ENCODE measurements at places on chromosomes 3 and 15.

DNA sequence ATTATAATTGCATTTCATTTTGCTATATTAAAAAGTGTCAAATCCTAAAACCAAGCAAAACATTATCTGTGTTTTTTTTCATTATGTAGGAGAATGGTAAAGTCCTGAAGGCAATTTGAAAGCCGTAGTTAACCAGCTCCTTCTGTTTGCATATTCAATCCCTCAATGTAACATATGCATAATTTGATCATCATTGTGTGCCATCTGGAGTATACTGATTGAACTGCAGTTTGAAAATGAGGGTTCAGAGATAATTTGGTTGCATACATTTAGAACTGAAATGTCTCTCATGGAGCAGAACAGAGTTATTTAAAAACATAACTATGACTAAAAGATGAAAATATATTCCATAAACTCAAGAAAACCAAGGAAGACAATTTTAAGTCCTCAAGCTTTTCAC, 518.6 kb downstream of the GBE1 start:
- peak; percentile 22 for DNase-seq

DNA sequence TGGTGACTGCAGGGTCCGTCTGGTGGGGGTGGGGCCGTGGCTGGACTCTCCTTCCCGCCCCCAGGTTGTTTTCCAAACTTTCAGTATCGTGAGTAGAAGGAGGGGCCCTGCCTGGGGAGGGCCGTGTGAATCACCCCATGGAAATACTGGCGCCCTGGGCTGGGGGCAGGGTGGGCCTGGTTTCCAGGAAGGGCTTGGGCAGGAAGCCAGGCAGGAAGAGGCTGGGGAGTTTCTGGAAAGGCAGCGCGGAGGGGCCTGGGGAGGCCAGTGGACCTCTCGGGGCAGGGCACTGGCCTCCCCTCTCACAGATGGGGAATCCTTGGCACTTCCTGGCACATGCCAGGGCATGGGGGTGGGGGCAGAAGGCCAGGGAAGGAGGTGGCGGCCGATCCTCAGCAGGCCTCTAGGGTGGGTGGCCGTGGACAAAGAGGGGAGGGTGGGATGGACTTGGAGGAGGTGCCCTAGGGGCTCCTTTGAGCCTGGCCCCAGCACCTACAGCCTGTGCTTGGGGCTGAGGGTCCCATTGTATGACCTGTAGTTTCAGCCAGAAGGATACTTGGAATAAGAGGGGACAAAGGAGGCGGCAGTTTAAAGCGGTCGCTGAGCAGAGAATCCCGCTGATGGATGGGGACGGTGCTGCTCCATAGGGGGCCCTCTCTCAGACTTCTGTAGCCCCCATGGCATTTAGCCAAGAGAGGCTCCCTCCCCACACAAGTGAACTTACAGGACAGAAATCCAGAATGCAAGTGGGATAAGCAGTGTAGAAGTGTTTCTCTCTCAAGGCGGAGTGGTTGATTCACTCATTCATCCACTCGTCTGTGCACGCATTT, 56.5 kb upstream of the GATA2 start:
- no peak for DNase-seq

- DNase-seq, result no peak
Measured at GRCh38 chr3:120536642-120537041, 59.5 kb upstream of the NDUFB4 start.

- no peak for DNase-seq
Measured at GRCh38 chr3:184556582-184557347, 4.8 kb upstream of the EPHB3 start.

- DNase-seq, result no peak
Measured at GRCh38 chr15:62497356-62497755, 332.3 kb upstream of the C2CD4B start.

- DNase-seq, result no peak
Measured at GRCh38 chr3:60188803-60189202, 1062.4 kb downstream of the FHIT start.

DNA sequence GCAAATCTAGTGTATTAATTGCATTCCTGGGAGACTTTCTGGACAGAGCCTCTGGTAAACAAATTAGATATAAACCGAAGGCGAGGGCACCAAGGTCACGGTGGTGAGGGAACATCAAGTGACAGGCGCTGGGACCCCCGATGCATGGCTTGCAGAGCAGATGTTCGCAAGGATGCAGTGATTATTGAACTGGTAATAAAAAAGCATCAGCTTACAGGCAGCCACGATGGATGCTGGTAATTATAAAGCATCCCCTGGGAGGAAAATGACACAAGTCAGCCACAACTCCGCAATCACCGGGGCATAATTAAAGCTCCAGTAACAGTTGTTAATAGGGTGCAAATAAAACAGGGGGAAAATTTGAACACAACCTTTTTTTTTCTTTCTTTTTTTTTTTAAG, 231.1 kb upstream of the DPH6 start:
- no peak for DNase-seq

DNA sequence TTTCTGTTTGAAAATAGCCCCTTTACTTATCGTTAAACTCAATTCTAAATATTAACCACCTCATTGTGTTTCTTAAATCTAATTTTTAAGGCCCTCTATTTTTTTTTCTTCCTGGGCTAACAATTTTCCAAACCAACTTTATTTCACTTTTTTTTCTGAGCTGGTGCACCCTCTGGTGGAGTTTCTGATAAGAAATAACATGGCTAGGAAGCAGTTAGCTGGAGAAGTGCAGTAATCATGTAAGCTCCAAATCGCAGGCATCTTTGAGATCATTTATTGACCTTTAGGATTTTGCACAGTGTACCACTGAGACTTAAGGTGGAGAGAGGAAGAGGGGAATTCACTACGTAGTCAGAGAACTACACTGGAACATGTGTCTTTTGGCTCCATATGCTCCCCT, 6.4 kb downstream of the TMEM207 start:
- no peak for DNase-seq

GRCh38 chr3:121885386-121885785, 8.8 kb upstream of the SLC15A2 start:
- DNase-seq, result no peak

DNA sequence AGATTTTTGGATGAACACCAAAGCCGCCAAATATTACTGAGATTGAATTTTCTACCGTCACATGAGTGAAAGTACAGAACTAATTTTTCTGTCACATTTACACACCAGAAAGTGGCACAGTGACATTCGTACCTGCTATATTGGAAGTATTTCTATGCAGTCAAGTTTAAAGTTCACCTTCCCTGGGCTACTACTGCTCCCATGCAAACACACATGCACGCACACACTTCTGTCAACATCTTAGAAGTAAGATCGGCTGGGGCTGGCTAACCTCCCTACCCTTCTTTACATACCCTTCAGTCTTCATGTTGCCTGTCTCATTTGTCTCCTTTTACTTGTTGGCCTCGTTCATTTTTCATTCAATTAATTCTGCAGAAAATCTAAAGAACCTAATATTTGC, 19.0 kb upstream of the TM4SF1 start:
- no peak for DNase-seq

GRCh38 chr3:56042326-56042951, 425.8 kb downstream of the ERC2 start:
- DNase-seq, result no peak

- no peak for DNase-seq
Measured at GRCh38 chr3:29557186-29557585, 276.3 kb downstream of the RBMS3 start.

DNA sequence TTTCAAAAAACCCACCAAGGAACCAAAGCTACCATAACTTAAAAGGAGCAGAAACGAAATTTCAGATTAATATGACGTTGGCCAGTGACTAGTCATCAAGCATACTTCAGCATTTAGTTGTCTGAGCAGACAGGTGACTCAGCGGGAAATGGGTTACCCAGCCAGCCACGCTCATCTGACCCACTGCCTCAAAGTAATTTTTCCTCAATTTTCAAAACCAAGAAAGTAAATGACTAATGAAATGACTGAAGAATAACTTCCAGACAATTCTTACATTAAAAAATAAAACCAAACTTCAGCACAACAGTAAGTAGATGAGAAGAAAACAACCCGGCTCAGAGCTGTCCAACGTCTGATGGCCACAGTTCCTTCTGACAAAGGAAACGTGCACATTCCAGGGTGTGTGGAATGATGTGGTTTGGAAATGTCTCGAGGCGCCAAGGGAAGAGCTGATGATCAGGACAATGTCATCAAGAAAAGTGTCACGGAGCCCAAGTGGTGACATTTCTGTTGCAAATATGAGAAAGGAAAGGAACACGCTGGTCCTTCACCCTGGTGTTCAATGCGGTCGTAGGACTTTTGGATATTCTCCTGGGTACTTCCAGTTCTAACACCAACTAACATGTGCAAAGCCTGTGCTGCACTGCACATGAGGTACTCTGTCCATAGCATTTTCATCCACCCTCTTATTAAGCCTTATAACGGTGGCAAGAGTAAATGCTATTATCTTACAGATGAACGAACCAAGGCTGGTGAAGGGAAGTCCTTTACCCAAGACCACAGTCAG, 79.1 kb downstream of the FOXP1 start:
- peak; percentile 93 for DNase-seq

- no peak for DNase-seq
Measured at GRCh38 chr3:18086078-18086477, 339.1 kb downstream of the SATB1 start.

DNA sequence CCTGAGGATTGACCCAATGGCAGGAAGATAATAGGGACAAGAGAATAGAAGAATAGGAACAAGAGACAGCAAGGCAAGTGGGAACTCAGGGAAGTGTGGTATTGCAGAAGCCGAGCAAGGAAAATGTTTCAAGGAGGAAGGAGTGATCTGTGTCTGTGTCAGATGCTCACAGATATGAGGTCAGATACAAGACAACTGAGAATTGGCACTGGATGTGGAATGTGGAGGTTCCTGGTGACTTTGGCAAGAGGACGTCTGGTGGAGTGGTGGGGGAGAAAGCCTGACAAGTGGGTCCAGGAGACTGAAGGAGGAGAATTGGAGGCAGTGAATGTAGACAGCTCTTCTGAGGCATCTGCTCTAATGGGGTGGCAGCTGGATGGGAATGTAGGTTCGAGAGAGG, 24.1 kb downstream of the GYG1 start:
- no peak for DNase-seq

- no peak for DNase-seq
Measured at GRCh38 chr15:41575282-41575681, 16.3 kb downstream of the TYRO3 start.

DNA sequence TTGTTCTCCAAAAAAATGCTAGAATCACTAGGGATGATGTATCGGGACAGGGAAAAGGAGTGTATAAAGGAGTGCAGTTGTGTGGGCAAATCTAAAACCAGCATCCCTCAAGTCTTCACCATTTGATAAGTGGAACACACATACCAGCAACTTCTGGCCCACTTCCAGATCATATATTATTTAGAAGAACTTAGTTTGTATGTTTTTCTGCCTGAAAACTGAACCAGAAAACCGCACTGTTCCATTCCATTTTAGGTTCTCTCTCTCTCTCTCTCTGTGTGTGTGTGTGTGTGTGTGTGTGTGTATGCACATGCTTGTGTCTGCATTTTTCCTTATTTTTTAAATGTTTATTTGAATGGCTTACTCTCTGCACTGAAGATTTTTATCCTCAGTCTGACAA, 93.5 kb downstream of the SERPINI1 start:
- no peak for DNase-seq

DNA sequence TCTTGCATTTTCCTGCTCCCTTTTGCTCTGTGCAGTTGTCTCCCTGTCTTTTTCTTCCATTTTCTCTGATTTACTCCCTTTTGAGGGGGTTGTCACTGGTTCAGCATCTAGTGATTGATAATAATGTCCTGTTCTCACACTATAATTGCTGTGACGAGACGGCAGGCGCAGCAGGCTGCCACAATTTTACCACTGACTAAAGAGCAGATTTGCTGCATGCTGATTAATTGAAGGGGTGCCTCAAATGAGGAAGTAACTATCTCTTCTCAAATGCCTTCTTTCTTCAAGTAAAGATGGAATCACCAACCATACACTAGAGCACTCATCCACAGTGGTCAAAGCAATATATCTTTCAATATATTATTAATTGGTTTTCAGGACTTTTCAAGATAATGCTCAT, 219.3 kb downstream of the CBLB start:
- DNase-seq, result no peak

GRCh38 chr15:68200016-68200861, 4.9 kb downstream of the CALML4 start:
- DNase-seq, result no peak

GRCh38 chr15:33754242-33754641, 214.1 kb upstream of the CHRM5 start:
- DNase-seq, result no peak

DNA sequence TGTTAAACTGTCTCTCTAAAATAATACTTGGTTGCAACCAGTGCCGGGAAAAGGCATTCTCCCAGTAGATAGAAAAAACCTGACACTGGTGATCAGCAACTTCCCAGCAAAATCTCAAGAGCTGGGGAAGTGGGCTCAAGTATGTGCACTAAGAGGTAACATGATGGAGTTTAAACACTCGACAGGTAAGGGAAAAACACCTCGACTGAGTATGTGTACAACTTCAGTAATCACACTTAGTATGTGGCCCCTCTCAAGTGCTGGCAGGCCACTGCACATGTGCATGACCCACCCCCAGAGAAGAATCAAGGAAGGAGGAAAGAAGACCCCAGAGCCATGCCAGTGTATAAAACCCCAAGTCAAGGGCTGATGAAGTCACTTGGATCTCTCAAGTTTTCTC, 27.4 kb downstream of the SPESP1 start:
- no peak for DNase-seq

DNA sequence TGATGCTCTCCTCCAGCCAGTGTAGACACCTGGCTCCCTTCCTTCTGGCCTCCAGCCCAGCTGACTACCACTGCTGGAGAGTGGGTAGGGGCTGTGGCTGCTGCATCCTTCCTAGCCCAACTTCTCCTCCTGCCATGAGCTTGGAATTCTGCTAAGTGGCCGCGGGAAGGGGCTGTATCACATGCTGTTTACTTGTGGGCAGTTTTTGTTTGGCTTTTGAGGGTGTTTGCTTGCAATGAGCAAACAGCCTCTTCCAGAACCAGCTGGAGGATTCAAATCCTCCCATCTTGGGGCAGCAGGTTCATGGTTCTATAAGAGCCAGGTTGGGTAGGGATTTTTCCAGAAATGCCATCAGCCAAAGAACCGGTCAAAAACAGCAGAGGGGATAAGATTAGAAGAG, 9.0 kb downstream of the GASK1A start:
- DNase-seq, result no peak

- no peak for DNase-seq
Measured at GRCh38 chr3:116441652-116442051, 3.6 kb downstream of the LSAMP start.

DNA sequence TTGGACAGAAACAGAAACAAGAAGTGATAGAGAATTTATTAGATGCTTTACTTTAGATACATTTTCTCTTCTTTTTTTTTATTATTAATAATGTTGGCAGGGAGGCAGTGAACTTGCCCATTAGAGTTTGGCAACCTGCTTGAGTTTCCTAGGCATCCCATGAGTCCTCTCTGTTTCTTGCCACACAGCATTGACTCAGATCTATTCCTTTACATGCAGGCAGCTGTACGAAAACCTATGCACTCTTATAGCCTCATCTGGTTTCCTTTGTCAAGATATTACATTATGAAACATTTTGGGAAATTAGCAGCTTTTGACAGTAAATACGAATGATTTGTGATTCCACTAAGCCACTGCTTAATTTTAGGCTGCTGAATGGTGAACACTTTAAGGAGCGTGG, 23.3 kb downstream of the IL1RAP start:
- DNase-seq, result no peak
